ENCODE measurements at places on chromosomes 7 and 10. TPM values are rescaled to one million over a fixed set of nuclear protein-coding genes. Genes with fewer than 3 reads are reported as not detected.

RADIL gene
- polyA plus RNA-seq: not detected

SH2D4B gene
- not detected for polyA plus RNA-seq

ZNF783 gene
- 9.7 TPM for polyA plus RNA-seq

DUSP5 gene
- polyA plus RNA-seq: 0.17 TPM

CYP3A7 gene
- polyA plus RNA-seq: not detected

PDSS1 gene
- 3.9 TPM for polyA plus RNA-seq

OR6V1 gene
- not detected for polyA plus RNA-seq

IFIT1B gene
- polyA plus RNA-seq: 0.44 TPM

FEZF1 gene
- not detected for polyA plus RNA-seq

GHRHR gene
- not detected for polyA plus RNA-seq

EPC1 gene
- 50.0 TPM for polyA plus RNA-seq

PTPRZ1 gene
- polyA plus RNA-seq: not detected

ABHD11 gene
- 15.9 TPM for polyA plus RNA-seq

GBX1 gene
- polyA plus RNA-seq: not detected

GSTO2 gene
- 1.3 TPM for polyA plus RNA-seq

C10orf62 gene
- not detected for polyA plus RNA-seq

INA gene
- polyA plus RNA-seq: not detected

PFKFB3 gene
- 2.3 TPM for polyA plus RNA-seq

SPDYE8 gene
- polyA plus RNA-seq: 0.08 TPM

SPDYE2 gene
- 0.35 TPM for polyA plus RNA-seq

SOSTDC1 gene
- polyA plus RNA-seq: not detected

TRIM74 gene
- 0.31 TPM for polyA plus RNA-seq

INMT gene
- not detected for polyA plus RNA-seq

GDF2 gene
- not detected for polyA plus RNA-seq

LRMDA gene
- polyA plus RNA-seq: not detected

MKX gene
- polyA plus RNA-seq: not detected

NOBOX gene
- not detected for polyA plus RNA-seq

CTNNA3 gene
- polyA plus RNA-seq: not detected

GRM3 gene
- not detected for polyA plus RNA-seq

RPS24 gene
- 1,441 TPM for polyA plus RNA-seq

UNCX gene
- not detected for polyA plus RNA-seq
